ENCODE measurements at places on chromosomes 7 and 10.
A peak's percentile ranks its signal among the peaks of the same experiment; 100 is the strongest.

- no peak for DNase-seq
Measured at GRCh38 chr10:70462349-70462984, 16.1 kb upstream of the PALD1 start.

DNA sequence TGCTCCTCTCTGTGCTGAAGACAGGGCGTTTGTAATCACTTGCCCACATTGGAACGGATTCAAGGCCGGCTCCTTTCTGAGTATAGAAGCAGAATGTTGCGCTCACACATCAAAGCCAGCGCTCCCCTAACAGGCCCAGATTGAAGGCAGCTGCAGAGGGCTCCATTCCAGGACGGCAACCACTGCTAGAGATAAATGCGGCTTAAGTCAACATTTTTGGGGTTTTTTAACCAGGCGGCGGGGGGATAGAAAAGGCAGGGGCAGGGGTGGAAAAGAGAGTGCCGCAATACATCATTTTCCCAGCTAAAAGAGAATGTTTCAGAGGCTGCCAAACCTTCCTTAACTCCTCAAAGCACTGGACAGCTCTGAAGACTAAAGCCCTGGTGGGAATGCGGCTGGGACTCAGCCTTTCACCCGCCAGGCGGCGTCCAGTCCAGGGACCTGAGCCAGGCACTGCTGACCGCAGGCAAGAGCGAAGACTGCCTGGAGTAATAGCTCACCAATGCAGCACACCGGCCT lies 189.6 kb downstream of the TNS3 start:
- peak; percentile 98 for DNase-seq

GRCh38 chr7:7771452-7771851 lies 53.0 kb upstream of the RPA3 start:
- DNase-seq: no peak

GRCh38 chr7:134804351-134804750 lies 24.9 kb downstream of the CALD1 start:
- peak; percentile 64 for DNase-seq

DNA sequence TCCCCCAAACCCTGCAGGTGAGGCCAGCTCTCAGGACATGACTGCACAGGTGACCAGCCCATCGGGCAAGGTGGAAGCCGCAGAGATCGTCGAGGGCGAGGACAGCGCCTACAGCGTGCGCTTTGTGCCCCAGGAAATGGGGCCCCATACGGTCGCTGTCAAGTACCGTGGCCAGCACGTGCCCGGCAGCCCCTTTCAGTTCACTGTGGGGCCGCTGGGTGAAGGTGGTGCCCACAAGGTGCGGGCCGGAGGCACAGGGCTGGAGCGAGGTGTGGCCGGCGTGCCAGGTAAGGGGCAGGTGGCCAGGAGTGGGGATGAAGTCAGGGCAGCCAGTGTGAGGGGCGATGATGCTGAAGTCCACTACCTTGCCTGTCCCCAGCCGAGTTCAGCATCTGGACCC lies 8.3 kb upstream of the ATP6V1F start:
- DNase-seq: no peak

DNA sequence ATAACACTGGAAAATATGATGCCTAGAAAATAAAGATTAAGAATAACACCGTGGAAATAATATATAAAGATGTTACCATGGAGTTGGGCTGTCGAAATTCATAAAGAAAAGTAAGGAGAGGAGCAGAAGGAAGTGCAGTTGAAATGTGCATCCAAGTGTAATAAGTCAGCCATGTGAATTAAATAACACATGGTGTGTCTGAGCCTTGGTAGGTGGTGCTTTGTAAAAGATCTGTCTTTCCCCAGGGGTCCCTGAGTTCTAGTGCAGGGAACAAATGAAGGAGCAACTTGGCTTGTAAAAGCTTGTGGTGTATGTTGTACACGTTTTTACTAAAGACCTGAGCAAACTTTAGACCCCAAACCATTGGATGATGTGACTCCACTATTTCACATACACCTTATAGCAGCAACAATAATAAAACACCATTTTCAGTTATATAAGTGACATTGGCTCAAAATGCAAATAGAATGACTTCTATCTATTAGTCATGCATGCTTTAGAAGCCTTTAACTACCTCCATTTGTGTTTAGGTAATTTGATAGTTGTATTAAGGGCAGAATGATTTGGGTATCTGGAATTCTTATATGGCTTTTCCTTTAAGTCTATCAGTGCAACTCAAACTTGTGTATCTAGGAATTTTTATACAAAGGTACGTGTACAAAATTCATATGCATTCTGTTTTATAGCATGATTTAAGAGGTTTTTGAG lies 11.3 kb downstream of the STARD3NL start:
- DNase-seq: no peak

DNA sequence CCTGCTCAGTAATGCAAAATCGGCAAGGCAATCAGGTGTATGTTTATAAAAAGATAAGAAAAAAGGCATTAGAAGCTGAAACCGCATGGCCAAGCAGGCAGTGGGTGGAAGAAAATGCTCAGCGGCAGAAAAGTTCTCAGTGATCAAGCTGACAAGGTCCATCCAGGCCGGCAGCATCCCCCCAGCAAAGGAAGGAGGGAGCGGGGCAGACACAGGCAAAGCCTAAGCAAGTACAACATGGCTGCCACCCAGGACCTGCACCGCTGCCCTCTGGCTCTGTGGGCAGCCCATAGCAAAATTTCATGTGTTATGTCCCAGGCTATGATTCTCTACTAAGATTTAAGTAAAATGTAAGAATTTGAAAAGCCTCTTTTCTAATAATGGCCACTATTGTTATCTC lies 45.4 kb downstream of the MRPS24 start:
- DNase-seq: no peak

DNA sequence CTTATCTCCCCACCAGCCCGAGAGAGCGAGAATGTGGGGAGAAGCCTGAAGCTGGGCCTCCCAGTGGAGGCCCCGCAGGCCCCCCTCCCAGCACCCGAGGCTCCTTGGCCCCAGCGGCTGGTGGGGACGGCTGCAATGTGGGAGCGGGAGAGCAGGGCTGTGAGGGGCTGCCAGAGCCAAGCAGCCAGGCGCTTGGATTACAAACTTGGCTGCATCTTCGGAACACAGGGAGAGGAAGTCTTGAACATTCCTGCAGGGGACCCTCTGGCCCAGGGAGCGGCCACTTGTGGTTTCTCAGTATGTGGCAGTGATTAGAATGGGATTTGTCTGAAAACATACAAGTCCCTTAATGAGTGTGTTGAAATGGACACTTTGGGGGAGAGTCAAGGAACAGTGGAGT lies 23.2 kb downstream of the ELN start:
- DNase-seq: peak; percentile 29

- no peak for DNase-seq
Measured at GRCh38 chr7:47636433-47637175, 54.7 kb upstream of the TNS3 start.

DNA sequence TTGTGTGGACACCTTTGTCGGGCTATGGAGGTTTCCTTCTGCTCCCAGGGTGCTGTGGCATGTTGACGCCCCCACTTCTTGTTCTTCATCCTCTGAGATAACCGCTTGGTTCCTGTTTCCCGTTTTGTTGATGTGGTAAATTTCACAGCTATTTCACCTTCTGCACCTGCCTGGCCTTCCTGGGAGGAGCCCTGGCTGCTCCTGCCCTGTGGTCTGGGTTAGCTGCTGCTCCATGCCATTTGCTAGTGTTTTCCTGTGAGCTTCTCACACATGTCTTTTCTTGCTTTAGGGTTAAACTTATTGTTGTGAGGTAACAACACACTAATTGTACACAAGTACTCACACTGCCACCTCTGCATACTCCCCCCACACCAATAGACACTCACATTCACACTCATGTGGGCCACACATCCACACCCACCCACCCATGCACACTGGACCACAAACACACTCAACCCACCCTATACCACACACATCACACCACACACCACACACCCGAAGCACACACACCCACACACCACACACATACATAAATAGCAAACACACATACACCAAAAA lies 46.5 kb upstream of the MSMB start:
- no peak for DNase-seq

GRCh38 chr10:88082391-88082790 lies 219.0 kb downstream of the PTEN start:
- no peak for DNase-seq

DNA sequence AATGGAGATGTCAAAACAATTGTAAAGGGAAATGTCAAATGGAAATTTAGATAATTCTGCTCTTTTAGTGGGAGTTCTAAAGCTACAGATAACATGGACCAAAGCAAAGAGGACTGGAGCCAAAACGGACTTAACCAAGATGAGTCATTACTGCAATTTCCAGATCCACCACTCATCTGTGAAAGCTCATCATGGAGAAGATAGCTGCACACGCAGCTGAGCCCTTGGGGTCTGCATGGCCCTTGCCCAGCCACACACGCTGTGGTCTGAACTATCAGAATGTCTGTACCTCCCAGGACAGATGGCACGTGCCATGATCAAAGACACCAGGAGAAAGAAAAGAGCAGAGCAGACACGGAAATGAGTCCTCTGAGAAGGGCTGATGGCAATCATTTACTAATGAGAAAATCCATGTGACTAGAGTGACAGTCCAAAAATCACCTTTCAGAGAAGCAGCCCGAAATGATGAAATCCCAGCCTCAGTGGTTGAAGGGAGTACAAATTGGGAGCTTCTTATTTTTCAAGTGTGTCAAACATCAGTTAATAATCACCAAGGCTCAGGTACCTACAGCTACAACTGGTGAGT lies 177.9 kb upstream of the MGMT start:
- no peak for DNase-seq

DNA sequence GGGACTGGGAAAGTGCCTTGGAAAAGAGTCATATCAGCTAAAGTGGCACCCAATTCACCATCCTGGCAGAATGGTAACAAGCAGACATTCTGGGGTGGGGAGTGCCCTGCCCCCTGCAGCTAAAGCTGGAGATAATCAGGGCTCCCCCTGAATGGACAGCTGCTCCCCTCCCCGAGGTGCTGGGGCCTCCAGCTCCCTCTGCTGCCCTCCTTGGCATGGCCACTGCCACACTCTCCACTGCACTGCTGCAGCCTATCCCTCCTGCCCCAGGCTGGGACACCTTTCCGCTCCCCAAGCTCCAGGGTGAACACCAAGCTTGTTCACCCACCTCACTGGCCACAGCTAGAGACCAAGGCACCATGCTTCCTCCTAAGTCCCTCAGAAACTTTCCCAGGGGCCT lies 9.8 kb upstream of the PARD3 start:
- DNase-seq: no peak

GRCh38 chr10:59362144-59362958 lies at the start of gene FAM13C:
Gene FAM13C, minus strand, starts transcription at chr10:59362549. Its CDS starts 89 bp downstream, at chr10:59362460.
- peak; percentile 60 for DNase-seq

GRCh38 chr7:25863729-25864110 lies 288.3 kb upstream of the NFE2L3 start:
- DNase-seq: no peak

DNA sequence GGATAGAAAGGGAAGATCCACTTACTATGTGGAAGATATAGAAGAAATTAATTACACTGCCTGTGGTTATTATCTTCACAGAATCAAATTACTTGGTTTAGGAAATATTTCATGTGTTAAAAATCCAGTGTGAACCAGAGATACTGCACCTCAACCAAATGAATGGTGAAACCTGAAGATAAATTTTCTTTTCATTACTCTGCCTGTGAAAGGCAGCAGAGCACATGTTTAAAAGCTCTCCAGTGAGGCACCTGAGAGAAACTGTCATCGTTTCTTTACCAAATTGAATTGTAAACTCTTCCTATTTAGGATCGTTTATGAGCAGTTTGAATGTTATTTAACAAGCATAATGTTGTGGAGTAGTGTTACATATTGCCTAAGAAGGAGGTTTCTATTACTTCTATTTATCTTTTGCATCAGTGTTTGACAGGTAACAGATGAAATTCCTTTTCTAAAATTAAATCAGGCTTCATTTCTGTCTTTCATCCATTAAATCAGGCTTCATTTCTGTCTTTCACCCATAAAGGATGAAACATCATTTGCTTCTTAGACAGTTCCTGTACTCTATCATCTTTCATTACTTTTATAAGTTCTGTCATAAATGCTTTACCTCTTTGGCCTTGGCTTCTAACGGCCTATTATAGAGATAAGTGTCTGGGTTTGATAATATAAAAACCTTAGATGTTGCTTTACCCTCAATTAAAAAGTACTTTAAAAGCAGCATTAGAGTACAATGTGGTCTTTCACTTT lies 266.6 kb downstream of the NXPH1 start:
- no peak for DNase-seq

- peak; percentile 84 for DNase-seq
Measured at GRCh38 chr10:3754727-3755439, 30.1 kb downstream of the KLF6 start.

- peak; percentile 62 for DNase-seq
Measured at GRCh38 chr7:112416127-112416526, 34.1 kb upstream of the IFRD1 start.

DNA sequence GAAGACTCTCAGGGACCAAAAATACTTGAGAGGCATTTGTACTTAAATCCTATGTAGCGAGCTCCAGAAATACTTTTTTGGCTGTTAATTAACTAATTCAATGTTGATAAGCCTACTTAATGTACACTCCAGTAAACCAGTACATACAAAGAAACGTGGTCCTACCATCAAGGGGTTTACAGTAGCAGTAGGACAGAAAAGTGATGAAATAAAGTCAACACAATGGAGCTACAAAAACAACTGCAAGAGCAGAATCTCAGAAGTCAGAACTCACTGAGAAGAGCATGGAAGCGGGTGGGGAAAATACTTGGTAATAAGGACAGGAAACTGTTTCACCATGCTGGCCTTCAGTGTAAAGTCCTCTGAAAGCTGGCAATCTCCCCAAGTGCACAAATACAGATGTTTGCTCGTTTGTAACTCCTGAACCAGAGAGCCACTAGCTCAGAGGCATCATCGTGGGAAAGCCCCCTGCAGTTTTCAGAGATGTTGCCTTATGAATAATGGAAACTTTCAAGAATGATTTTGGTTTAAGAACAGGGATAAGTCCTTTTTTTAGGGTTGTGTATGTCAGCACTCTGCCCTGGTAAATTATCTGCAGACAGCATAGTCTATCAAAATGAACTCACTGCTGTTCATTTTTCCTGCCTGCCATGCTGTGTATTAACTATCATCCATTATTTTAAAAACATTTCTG lies 233.2 kb downstream of the SORCS1 start:
- DNase-seq: no peak

DNA sequence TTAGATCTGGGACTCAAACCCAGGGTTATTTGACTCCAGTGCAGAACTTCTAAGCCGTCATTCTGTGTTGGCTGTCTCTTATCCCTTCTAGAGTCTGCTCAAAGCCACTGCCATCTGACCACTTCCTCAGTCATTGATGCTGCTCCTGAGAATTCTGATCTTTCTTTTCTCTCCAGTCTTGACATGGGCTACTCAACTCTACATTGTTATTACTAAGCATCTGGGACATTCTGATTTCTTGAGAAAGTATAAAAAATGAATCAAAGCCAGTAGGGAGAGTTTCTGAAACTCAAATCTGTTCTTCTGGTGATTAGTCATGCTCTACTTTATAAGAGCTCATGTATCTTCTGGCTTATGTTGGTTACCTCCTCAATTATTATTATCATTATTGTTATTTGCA lies 48.7 kb downstream of the ANK3 start:
- DNase-seq: no peak

All from astrocyte of the spinal cord (primary cell).